ENCODE measurements at places on chromosomes 1 and 21.

DNA sequence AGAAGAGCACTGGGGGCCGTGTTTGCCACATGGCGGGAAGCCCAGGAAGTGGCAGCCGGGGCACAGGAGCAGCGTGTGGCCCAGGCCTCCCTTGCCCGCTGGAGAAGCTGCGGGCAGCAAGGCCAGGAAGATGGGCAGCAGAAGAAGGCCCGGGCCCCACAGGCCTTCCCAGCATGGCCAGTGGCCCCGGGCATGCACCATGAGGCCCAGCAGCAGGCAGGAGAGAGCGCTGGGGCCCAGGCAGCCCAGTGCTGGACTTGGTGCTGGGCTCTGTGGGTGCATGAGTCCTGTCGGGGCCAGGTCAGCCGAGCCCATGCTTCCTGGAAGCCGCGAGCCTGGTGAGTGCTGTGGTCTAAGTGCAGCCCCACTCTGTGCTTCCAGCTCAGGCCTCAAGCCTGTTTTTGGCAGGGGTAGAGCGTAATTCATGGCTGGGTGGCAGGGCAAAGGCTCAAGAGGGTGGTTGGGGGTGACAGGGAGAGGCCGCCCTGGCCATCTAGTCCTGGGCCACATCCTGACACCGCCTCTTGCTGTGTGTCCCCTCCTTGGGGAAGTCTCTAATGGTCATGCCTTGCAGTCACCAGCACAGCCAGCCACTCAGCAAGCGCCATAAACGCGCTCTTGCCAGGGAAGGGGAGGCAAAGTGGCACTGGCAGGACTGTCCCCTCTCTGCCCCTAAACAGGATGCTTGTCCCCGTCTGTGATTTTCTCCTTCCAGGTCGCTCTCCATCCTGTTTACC is 21.3 kb downstream of the MTHFR start:
- DNase-seq: no peak

DNA sequence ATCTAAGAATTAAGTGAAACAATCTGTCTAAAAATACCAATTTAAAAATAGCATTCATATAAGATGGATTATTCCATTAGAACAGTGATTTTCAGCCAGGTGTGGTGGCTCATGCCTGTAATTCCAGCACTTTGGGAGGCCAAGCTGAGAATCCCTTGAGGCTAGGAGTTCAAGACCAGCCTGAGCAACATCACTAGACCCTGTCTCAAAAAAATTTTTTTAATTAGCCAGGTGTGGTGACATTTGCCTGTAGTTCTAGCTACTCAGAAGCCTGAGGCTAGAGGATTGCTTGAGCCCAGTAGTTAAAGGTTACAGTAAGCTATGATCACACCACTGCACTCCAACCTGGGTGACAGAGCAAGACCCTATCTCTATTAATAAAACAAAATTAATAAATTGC is 35.0 kb upstream of the SLC35A3 start:
- no peak for DNase-seq

DNA sequence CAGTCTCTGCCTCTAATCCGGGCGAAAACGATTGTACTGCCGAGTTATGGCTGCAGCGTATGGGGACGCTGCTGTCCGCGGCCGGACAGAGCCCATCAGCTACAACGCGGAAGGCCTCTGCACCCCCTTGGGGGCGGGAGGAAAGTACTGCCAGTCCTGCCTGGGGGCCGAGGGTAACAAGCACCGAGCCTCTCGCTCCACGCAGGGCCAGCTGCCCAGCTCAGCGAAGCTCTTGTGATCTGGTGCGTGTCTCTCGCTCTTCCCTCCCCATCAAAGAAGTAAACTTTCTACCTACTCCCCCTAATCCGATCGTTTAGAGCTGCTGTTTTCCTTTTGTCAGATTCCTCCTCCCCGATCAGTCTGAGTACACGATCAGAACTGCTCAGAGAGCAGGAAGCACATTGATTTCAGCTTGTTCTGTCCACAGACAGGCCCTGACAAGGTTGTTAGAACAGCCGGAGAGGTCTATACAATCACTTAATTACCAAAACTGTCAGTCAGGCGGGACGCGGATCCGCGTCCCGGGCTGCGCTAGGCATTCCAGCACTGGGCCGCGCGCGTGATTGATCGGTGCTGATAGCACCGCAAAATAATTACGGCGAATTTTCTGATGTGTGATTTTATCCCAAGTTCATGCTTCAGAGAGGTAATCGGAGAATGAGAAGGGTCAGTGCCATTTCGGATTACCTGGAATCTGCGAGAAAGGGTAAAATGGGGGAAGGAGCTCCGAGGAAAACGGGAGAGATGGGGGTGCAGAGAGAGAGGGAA is 8.7 kb upstream of the BARHL2 start:
- DNase-seq: no peak

- DNase-seq: no peak
Measured at GRCh38 chr1:28147264-28148094, 29.0 kb downstream of the PTAFR start.

GRCh38 chr1:117674521-117675400 is 68.9 kb downstream of the TENT5C start:
- no peak for DNase-seq

DNA sequence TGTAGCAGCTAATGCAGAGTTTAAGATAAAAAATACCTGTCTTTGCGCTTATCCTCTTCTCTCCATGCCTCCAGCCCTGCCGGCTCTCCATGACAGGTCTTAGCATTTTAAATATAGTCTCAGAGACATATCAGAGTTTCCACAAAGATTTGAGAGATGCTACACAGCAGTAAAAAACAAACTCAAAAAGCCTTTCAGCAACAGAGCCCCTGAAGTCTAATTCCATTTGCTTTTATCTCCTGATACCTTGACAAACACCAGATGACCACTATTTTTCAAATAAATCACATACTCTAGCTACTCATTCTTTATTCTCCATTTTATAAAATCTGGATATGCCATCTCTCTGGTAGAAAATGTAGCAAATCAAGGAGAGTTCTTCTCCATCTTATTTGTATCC is 79.5 kb upstream of the LRRC53 start:
- DNase-seq: no peak

DNA sequence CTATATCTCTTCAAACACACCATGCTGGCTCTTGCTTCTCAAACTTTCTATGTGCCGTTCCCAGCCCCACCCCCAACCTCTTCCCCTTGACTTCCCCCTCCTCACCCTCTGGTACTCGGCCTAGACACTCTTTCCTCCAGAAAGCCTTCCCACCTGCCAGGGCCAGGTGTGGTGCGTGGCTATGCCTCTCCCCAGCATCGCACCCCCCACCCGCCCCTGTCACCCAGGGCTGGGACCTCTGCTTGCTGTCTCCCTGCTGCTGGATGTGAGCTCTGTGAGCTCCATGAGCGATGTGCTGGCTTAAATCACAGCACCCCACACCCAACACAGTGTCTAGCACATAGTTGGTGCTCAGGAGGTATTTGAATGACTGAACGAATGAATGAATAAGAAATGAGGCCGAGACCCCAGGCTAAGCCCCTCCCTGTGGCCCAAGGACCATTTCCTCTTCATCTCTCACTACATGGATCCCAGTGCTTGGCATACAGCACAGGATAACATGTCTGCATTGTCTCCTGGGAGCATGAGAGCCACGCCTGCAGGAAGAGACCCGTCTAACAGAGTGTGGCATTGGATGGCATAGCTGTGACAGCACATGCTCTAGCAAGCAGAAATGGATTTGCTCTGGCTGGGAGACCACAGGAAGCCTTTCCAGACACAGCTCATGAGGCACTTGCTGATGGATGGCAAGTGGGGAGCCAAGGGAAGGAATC is 19.7 kb downstream of the TNNT2 start:
- DNase-seq: no peak

DNA sequence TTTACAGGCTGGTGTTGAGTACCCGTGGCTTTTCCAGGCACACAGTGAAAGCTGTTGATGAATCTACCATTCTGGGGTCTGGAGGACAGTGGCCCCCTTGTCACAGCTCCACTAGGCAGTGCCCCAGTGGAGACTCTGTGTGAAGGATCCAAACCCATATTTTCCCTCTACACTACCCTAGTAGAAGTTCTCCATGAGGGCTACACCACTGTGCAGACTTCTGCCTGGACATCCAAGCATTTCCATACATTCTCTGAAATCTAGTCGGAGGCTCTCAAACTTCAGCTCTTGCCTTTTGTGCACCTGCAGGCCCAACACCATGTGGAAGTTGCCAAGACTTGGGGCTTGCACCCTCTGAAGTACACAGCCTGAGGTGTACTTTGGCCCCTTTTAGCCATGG is 227.8 kb downstream of the BACH1 start:
- DNase-seq: no peak

DNA sequence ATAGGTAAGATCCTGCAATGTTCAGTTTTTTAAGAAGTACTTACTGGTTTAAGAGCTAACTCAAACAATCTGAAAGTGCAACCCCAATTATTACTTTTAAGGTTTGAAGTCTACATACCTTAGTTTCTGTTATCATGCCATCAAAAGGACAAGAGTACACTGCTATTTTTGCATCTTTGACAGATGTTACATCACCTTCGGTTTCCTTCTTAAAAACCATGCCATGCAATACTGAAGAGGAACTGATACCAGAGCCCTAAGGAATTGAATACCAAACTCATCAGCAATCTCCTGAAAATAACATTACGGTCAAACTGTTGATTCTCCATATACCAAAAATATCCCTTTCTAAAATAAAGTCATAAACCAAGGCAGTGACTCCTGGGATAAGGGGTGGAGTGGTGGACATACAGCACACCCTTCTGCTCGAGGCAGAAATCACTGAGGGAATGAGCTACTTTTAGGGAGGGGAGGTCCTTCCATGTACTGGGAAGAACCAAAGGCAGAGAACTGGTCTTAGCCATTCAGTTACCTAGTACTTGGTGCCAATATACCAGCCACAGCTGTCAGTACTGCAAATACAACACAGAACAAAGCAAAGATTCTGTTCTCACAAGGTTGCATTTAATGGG is 8.5 kb downstream of the CCT8 start:
- DNase-seq: no peak

DNA sequence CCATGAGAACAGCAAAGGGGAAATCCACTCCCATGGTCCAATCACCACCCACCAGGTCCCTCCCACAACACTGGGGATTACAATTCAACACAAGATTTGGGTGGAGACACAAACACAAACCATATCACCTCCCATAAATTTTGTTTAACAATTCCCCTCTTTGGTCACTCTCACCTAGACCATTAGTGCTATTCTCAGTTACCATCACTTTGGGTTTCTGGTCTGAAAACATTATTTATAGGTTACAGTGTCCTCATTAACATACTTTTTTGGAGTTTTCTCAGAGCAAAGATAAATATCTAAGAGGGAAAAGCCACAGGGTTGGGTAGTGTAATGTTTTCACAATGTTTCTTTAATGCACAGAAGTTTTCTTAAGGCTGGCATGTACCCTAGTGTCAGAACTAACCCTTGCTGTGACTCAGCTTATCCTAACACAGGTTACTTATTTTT is 47.7 kb upstream of the DNAH14 start:
- no peak for DNase-seq

GRCh38 chr1:24952413-24952841 is 22.4 kb upstream of the RUNX3 start:
- DNase-seq: no peak

GRCh38 chr1:155191904-155192303 is 15.8 kb downstream of the THBS3 start:
- no peak for DNase-seq

- no peak for DNase-seq
Measured at GRCh38 chr1:154837672-154838171, 32.4 kb downstream of the KCNN3 start.

GRCh38 chr1:188489336-188490112 is 1660.8 kb downstream of the PLA2G4A start:
- DNase-seq: no peak

GRCh38 chr1:41333146-41333784 is 28.0 kb upstream of the FOXO6 start:
- DNase-seq: no peak

DNA sequence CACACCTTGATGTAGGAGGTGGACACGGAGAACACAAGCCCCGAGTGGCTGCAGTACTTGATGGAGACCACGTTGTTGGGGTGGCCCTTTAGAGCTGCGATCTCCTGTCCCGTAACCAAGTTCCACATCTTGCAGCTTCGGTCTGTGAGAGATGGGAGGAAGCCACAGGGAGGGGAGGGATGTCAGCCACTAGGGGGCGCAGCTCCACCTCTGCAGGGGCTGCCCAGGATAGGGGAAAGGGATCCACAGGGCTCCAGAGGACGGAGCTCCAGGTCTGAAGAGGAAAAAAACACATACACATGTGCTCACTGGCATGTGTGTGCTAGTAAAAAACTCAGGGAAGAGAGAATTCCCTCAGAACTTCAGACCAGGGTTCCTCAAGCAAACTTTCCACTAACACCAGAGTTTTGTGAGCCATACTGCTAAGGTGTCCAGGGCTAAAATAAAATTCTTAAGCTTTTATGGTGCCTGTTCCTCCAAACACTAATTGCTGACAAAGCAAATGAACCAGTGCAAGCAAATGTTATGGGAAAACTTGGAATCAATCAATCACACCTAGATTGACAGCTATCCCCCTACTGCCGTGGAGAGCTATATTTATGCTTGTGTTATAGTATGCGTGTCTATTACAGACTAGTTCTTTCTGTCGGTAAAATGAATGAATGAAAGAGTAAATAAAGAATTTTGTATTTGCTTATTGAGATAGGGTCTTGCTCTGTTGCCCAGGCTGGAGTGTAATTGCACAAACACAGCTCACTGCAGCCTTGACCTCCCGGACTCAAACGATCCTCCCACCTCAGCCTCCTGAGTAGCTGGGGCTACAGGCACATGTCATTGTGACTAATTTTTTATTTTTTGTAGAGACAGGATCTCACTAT is 43.7 kb downstream of the KIF21B start:
- DNase-seq: no peak

DNA sequence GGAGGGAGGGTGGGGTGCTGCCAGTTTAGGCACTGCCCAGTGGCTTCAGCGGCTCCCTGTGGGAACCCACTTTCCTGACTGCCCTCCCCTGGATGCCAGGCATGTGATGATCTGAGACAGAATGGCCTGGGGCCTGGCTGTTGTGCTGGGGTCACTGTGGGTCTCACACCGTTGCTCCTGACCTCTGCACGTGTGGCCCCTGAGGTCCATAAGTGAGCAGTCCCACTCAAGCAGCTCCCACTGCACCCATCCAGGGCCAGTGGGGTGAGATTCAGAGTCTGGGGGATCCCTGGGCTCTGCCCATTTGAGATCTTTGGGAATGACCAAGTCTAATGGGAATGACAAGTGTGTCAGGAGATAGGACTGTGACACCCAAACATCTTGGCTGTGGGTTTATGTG is 18.0 kb downstream of the PODN start:
- no peak for DNase-seq

DNA sequence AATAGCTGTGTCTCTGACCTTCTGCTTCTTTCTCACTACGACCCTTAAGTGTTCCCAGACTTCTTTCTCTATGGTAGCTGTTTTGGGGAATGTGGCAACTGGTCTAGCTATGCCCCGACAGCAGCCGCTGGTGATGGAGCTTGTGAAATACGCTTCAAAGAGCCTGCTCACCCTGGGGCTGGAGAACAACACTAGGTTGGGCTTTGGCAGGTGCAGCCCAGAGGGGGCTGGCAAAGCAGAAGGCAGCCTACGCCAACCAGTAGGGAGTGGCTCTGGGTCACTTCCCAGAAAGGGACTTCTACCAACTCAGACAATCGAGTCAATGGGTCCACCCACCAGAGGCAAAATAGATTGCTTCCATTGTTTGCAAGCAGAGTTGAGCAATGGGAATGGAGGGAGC is 262.8 kb downstream of the LMO4 start:
- no peak for DNase-seq

Measured in NCI-H2081 treated with DMSO at 0.1 percent for 48 hours (cell line).